Activated naive CD4-positive, alpha-beta T cell treated with Interleukin-2 at 50 U/mL for 16 hours (primary cell): ENCODE measurements at places on chromosomes 7 and 10.
A peak's percentile ranks its signal among the peaks of the same experiment; 100 is the strongest.

DNA sequence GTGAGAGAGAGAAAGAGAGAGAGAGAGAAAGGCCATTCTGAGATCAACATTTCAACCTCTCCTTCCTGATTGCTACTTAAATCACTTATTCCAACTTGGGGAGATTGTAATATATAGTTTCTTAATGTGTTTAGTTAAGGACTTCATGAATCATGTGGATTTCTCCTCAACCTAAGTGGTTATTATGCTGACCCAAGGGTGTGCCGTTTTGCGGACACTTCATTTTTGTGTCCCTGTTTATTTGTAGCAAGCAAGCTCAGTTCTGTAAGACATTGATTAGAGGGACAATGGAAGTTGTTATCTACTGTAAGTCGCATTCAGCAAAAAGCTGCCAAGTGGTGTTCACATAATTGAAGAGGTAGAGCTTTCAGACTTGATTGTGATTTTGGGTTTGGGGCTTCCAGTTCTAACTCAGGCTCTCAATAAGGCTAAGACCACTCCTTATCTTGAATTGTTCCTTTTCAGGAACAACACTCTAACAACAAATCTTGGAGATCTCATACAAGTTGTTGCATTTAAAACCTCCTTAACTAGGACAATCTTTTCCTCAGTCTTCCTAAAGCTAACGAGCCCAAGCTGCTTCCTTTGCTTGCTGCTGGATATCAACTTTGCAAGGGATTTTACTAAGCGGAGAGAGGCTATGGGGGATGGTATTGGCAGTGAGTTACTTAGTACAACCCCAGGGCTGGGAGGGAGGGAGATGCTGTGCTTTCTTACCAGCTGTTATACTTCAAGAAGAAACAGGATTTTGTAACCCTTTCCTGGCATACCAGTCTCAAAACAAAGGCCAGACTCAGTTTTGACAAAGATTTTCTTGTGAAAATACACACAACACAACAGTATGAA is 19.8 kb upstream of the COL1A2 start:
- no peak for DNase-seq

GRCh38 chr7:38757931-38758330 is 126.8 kb upstream of the AMPH start:
- no peak for DNase-seq

DNA sequence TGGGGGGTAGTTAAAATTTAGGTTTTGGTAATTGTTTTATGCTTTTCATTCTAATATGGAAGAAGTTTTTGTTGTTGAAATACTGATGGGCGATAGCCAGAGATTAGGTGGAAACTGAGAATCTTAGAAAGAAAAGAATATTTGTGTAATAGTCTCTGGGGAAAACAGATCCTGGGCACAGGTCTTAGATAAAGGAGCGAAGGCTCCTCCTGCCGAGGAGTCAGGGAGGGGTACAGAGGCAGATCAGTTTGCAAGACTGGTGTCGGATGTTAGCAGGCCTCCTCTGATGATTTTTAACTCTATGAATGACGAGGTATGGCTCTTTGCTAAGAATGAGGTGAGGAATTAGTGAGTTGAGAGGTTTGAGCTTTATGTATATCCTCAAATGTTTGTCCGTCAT is 339.7 kb downstream of the HGF start:
- no peak for DNase-seq

DNA sequence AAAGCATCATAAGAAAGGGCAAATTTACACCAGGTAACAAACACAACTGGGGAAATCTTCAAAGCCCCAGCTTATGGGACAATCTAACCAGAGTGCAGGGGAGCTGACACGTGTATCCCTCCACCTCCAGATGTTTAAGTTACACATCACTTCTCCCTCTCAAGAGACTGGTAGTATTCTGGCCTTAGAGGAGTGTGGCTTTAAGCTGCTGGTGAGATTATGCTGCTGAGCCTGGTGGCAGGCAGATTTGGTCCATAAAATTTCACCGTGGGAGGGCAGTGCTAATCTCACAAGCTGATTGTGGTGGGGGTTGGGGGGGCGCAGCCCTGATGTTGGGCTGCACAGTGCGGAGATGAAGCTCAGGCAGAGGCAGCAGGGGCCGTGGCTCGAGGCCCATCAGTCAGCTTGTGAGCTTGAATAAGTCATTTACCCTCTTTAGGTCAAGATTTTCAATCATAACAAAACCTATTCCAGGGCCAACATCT is 431.0 kb upstream of the GALNT17 start:
- DNase-seq, result no peak

DNA sequence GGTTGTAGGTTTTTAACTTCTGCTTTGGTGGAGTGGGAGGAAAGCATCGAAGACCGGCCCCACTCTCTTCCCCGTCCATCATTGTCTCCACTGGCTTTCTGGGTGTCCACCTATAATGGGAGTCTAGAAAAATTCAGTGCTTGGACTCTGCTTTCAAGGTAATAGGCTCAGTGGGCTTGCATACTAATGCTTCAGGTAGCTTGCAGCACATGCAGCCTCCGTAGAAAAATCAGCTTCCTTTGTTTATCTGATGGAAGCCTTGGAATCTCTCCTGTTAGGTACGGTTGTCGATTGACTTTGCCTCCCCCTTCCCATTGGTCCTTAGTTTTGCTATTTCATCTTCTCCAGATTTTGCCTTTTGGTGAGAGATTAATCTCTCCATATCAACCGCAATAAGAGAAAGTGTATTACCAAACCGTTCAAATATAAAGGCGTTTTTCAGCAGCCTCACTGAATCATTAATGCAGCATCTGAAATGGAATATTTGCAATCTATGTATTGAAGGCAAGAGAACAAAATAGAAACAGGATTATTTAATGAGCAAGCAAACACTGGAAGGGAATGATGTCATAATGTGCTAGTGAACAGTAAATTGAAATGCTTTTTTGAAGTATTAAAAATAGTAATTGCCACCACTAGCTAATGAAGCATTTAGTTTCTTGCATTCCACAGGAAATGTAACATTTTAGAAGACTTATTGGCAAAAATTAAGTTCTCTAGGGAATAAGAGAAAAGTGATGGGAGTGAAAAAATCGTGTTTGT is 944 bp downstream of the AVL9 start:
- DNase-seq, result no peak

DNA sequence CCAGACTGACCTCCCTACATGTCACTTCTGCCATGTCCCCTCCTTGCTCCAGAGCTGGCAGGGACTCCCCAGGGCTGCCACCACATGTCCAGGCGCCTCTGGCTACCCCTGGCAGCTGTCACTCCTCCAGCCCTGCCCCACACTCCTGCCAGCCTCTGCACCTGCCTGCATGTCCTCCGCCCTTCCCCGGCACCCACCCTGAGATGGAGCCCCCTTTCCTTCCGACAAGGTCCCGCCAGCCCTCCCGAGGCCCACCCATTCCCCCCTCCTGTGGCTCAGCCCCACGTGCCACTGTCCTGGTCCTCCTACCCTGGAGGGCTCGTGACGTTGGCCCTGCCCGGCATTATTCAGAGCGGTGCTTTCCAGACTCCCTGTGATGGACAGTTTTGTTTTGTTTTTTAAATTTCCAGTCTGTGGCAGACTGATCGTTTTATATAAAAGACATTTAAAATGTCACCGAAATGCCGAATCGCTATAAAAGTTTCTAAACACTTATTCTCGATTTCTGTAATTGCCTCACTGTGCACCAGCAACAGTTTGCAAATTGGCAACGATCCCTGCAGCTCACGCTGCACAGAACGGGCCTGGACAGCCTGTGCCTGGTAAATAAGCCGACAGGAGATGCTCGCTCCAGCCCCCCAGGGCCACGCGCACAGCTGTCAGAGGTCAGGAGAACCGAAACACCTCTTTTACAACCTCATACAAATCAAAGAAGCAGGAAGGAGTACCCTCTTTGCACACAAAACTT is 111.1 kb upstream of the SH2B2 start:
- no peak for DNase-seq

DNA sequence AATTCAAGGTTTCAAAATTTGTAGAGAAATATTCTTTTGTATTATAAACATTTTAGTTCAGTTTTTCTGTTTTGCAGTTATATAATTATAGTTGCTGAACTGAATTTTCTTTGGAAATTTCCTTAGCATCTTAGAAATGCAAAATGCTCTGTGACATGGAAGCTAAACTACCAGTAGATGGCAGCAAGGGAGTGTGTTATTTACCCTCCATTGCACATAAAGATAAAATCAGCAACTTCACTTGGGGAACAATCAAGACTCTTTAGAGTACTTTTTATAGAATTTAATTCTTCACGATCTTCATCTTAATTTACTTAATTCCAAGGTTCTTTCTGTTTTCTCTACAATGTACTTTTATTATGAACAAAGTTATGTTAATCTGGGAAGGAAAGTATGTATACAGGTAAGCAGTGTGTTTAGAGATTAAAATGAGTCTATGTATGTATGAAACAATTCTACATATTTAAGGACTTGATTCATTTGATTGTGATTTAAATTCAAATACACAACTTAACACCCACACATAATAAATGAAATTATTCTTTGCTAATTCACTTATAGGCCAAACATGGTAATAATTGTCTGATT is 404.2 kb downstream of the THSD7A start:
- no peak for DNase-seq

GRCh38 chr7:132415259-132415658 is 161.0 kb downstream of the PLXNA4 start:
- DNase-seq, result no peak

- DNase-seq, result no peak
These were observed 297.2 kb upstream of the ZNF32 start for GRCh38 chr10:43945908-43946307.

GRCh38 chr10:30435073-30435422 is 1.1 kb downstream of the MAP3K8 start:
- DNase-seq, result peak; percentile 19

GRCh38 chr7:11082552-11083213 is 109.0 kb downstream of the PHF14 start:
- no peak for DNase-seq

GRCh38 chr10:132959559-132959961 is 17.2 kb upstream of the CFAP46 start:
- DNase-seq, result no peak

GRCh38 chr7:4879396-4880081 is 4.0 kb downstream of the RADIL start:
- no peak for DNase-seq

GRCh38 chr7:117873310-117874190 is at the start of gene CTTNBP2:
TSS of gene CTTNBP2 (minus strand) at chr7:117873441. CDS start at chr7:117873415, 26 bp downstream.
- no peak for DNase-seq

GRCh38 chr7:156943091-156944041 is 6.1 kb upstream of the NOM1 start:
- DNase-seq, result no peak

GRCh38 chr7:1240517-1241257 is 8.0 kb downstream of the UNCX start:
- DNase-seq, result no peak

- DNase-seq, result no peak
These were observed 22.3 kb downstream of the COX15 start for GRCh38 chr10:99709480-99710229.

- no peak for DNase-seq
These were observed 91.3 kb downstream of the PDGFA start for GRCh38 chr7:428387-428786.

GRCh38 chr10:15122477-15123030 is 25.4 kb downstream of the RPP38 start:
- DNase-seq, result peak; percentile 23

GRCh38 chr10:89022734-89023133 is 32.1 kb downstream of the FAS start:
- DNase-seq, result no peak

GRCh38 chr7:24697416-24697815 is 59.8 kb downstream of the GSDME start:
- no peak for DNase-seq

DNA sequence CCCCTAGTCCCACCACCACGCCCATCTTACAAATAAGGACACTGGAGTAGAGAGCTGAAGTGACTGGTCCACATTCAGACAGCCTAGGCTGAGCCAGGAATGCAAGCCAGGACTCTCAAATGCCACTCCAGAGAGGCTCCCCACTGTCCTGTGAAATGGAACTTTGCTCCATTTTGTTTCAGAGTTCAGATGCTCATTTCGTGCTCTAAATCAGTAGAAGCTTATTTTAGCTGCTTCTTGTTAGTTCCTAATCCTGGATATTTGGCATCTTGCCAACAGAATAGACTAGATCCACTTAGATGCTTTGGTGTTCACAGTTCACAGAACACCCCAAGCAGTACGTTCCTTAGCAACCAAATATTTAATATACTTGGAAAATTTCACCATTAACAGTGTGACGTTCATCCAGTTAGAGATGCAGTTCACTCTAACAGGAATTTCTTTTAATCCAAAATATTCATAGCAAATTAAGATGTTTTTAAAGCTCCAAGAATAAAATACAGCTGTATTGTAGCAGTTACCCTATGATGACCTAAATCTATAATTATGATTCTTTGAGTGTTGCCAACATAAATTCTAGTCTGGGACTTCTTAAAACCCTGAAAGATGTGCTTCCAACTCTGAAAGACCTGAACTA is 7.3 kb downstream of the MMP21 start:
- no peak for DNase-seq

GRCh38 chr10:52779541-52780390 is 7.2 kb upstream of the MBL2 start:
- peak; percentile 9 for DNase-seq

- no peak for DNase-seq
These were observed 93.4 kb upstream of the TNRC18 start for GRCh38 chr7:5517057-5517456.

GRCh38 chr10:15427843-15428414 is 56.8 kb upstream of the FAM171A1 start:
- no peak for DNase-seq

GRCh38 chr10:1292611-1293031 is 236.4 kb downstream of the WDR37 start:
- no peak for DNase-seq

DNA sequence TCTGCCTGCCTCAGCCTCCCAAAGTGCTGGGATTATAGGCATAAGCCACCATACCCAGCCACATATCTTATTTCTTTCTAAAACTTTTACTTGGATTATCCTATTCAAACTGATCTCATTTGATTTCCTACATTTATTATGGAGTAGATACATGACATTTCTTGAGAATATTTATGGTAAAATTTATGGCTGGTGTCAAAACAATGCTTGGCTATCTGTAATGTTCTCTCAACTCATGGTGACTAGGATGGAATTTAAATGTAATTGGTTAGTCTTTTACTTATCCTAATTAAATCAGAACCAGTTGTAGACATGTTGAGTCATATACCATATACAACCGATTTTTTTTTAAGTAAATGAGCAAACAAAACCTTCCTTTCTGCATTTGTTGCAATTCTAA is 4.1 kb downstream of the NUP42 start:
- DNase-seq, result no peak

- no peak for DNase-seq
These were observed 518.9 kb upstream of the CELF2 start for GRCh38 chr10:10498781-10499180.
